ENCODE measurements at places on chromosomes 3 and 15.

GRCh38 chr3:161314836-161315395, 56.4 kb downstream of the SPTSSB start:
- DNase-seq: no peak

DNA sequence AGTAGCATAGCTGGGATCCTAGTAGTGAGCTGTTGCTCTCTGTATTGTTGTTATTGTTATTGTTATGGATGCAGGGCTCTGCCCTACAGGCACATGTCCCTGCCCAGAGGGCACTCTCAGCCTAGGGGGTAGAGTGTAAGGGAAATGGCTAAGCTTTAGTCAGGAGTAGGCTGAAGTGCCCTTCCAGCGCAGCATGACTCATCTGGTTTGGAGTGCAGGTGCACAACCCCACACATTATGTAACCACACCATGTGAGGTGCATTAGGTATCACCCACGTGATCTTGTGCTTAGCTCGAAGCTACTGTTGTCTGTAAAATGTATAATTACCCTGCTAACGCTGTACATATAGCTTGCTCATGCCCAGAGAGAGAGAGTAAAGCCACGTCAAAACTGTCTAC, 48.3 kb upstream of the TIPARP start:
- no peak for DNase-seq

- peak; percentile 61 for DNase-seq
Measured at GRCh38 chr15:48616216-48616615, 29.3 kb downstream of the FBN1 start.

GRCh38 chr3:127438371-127438770, 150.5 kb upstream of the PRR20G start:
- no peak for DNase-seq

DNA sequence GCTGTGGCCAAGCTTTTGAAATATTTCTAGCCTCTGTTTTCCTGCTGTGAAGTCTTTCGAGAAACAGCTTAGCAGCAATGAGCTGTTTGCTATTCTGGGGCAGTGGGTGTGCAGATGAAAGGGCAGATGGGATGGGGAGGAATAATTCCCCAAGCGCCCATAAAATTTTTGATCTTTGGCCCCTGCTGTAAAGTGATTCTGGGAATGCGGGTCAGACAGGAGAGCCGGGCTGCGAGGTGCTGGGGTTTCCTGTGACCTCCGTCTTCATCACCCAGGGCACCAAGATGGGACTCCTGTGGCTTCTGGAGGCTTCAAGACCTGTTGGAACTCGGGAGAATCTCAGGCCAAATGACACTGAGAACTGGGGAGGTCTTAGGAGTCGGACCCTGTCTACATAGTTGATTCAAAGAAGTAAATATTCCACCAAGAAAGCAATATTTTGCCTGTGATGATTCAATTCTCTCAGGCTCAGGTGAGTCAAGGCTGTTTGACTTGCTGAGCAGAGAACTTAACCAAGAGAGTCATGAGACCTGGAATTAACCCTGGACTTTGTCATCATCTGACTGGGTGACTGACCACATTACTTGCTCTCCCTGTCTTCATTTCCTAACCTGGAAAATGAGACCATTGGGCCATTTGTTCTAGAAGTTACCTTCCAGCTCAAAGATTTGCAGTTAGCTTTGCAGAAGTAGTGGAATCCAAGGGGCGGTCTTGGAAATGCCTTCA, 86.4 kb downstream of the POLR2M start:
- no peak for DNase-seq

DNA sequence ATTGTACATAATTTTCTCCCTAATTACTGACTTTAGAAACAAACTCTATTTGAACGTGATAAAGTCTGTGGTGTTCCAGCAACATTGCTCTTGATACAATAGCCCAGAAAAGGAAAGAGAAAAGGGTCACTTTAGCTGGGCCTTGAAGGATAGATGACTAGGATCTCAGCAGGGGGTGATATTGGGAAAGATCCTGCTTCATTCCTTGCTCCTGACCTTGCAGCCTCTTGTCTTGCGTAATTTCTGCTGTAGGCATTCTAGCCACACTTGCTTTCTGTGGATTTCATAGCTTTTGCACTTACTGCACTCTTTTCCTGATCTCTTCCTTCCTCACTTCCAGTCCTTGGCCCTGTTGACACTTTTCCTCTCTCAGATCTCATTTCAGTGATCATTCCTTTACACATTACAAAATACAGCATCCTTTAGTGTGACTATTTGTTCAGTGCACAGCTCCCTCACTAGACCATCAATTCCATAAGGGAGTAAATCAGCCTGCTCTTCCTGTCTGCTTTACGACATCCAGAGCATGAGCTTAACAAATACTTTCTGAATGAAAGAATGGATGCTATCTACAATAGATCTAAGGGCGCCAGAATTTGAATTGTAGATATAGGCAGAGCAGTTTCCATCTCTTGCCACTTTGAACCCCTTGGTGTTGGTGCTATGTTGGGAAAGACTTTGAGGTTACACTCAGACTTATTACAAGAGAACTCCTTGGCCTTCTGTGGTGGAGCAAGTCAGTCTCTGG, 559.6 kb upstream of the MDFIC2 start:
- peak; percentile 95 for DNase-seq

DNA sequence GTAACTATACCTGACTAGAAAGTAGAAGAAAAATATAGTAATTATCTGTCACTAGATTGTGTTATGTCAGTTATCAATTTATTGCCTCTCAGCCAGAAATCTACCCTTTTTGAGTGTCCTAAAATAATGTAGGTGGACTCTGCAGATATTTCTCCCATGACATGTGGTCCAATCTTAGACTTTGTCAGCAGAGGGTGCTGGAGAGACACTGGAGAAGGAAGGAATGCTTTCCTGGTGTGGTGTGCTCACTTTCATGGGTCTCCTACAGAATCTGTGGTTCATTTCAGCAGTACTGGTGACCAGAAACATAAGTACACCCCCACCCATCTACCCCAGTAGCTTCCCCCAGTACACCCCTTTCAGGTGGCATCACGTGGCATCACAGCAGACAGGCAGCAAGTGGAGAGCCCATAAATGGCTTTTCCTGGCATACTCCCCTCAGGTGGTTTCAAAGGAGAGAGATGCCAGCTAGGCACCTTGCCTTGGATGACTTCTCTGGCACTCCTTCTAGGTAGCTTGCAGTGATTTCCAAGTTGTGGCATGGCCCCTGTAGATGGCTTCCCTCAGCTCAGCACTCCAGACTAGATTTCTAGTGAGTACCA, 114.7 kb downstream of the GADL1 start:
- DNase-seq: peak; percentile 43

DNA sequence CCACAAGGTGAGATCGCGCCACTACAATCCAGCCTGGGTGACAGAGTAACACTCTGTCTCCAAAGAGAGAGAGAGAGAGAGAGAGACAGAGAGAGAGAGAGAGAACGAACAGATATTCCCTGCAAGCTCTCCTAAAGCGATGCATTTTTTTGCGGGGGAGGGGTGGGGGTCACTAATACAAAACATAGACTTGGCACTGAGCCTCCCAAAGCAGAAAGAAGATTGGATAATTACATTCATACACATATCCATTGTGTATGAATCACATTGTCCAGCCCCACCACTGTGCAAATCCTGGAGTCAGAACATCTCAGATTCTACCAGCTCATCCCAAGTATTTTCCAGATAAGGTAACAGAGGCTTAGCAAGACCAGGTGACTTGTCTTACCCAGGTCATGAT, 459.9 kb downstream of the MAGI1 start:
- DNase-seq: peak; percentile 83

DNA sequence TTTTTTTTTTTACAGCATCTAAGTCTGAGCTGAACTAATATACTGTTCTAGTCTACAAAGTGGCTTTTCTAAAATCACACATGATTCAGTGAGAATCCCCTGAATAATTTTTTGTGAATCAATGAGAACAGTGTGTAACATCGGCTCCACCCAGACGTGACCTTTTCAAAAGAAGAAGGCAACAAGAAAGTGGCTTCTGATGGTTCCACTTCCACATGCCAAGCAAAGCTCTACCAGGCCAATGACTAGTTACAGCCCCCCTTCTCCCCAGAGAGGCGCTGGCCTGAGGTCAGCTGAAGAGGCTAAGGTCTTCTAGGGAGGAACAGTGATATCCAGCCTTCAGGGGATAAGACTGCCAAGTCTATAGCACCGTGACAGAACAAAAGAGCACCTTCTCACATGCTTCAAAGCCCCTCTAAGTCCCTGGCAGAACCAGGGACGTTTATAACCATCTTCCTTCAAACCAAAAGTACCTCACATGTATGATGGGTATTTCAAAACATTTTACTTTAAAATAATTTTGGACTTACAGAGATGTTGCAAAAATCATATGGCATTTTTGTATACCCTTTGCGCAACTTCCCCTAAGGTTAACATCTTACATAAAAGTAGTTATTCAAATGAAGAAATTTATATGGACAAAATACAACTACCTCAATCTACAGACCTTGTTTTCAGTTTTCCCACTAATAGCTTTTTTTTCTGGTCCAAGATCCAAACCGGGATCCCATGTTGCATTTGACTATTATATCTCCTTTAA, 177.9 kb downstream of the OSBPL10 start:
- DNase-seq: no peak

DNA sequence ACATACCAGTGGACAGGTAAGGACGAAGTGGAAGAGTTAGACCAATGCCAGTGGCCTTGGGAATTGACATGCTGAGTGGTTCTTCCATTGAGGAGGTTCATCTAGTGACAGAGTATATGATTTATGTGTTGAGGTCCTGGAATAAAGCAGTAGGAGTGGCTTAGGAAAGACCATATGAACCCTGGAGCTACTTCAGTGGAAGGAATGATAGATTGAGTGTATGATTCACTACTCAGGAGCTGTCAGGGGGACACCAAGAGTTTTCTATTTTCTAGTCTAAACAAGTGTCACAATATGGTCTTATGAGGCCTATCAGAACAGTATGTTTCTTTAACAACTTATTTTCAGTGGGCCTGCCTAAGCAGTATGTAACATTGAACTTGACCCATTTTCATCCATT, 63.9 kb downstream of the NME9 start:
- DNase-seq: no peak

- DNase-seq: no peak
Measured at GRCh38 chr3:69282181-69282580, 103.7 kb downstream of the FRMD4B start.

GRCh38 chr3:17313746-17314145, 428.7 kb downstream of the TBC1D5 start:
- no peak for DNase-seq

- DNase-seq: no peak
Measured at GRCh38 chr3:66948041-66948440, 50.1 kb upstream of the KBTBD8 start.
